ENCODE measurements at places on chromosomes 7 and 10.

DNA sequence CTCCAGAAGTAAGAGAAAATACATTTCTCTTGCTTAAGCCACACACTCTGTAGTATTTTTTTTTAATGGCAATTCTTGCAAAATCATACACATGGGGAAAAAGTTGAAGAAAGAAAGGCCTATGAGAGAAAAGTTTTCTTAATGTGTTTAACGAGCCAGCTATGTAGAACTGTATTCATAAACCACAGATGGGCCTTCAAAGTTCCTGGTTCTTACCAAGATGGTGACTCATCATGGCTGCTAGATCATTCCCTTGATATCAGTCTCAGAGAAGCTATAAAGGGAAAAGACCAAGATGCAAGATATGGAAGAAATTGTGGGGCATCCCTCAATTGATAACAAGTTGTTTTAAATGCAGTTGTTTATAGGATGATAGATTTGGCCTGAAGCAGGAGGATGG is 992.7 kb upstream of the MBL2 start:
- no peak for DNase-seq

- DNase-seq, result no peak
These were observed 15.4 kb upstream of the MYL7 start for GRCh38 chr7:44156453-44157010.

- DNase-seq, result peak; percentile 48
These were observed 68.0 kb upstream of the SAMD8 start for GRCh38 chr10:75043256-75044131.

- no peak for DNase-seq
These were observed 30.8 kb downstream of the TM9SF3 start for GRCh38 chr10:96556003-96556402.

DNA sequence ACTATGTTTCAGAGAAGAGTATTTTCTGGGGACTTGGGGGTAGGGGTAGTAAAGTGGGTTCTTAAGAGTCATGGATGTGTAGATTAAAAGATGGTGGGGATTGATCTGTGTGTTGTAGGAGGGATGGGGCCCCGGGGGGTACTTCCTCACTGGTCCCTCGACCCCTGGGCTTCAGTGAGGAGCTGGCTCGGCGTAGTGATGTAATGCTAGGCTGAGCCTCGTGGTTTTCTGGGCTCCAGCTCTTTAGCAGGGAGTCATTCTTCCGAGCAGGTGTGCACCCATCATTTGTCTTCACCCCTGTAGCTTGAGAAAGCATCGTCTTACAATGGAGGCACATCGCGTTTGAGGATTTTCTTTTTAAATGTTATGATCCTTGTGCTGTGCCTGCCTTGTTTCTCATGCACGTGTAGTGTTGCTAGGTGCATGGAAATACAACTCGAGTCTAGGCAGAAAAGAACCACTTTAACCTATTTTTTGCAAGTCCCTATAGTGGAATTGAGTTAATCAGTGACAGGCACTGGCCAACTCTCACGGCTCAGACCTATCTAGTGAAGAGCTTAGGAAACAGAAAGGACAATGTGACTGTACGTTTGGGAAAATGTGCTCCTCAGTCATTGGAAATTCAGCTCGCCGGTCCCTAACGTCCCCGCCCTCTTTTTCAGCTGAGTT is 106.1 kb upstream of the BTBD16 start:
- DNase-seq, result no peak

GRCh38 chr10:1230138-1230537 is 174.0 kb downstream of the WDR37 start:
- no peak for DNase-seq

GRCh38 chr7:148474481-148475025 is 116.0 kb upstream of the C7orf33 start:
- no peak for DNase-seq

- no peak for DNase-seq
These were observed 55.1 kb downstream of the VOPP1 start for GRCh38 chr7:55517191-55517633.
